Heart left ventricle (tissue), 16 donors: ENCODE measurements at places on chromosomes 7 and 10. TPM values are rescaled to one million over a fixed set of nuclear protein-coding genes. Genes with fewer than 3 reads are reported as not detected.

DNA sequence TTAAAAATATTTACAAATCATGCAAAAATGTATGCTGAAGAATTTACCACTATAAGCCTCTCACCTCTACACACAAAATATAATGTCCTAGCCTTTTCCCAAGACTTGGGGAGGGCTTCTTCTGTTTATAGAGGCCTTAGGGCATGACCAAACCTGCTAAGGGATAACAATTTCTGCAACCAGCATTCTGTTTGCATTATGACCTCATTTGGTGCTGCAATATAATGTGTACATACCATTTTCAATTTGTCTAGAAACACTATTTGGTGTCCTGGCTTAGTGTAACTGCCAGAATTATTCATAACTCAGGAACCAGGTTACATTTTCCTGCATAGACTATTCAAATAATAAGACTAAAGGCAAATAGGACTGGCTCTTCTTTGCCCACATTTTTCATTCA, 446.6 kb upstream of the SORCS1 start:
- no peak for DNase-seq

JCAD gene
- polyA plus RNA-seq: 10.5 TPM

GRCh38 chr10:4763513-4763912, 62.5 kb upstream of the AKR1E2 start:
- no peak for DNase-seq

DNA sequence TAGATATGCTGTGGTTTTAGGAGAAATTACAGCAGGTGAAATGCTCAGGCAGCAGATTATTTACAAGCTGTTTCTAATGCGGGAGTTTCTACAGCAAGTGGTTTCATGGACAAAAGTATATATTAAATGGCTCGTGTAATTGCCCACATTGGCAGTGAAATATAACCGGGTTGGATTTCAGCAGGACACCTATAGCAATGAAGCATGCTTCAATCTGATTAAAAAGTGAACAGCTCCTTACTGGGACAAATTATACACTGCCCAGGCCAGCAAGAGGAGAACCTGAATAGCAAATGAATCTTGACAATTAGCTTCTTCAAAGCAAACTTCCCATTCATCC, 35.2 kb upstream of the LYZL1 start:
- DNase-seq: no peak

GRCh38 chr10:116753759-116754158, 11.4 kb upstream of the HSPA12A start:
- peak; percentile 61 for DNase-seq

DNA sequence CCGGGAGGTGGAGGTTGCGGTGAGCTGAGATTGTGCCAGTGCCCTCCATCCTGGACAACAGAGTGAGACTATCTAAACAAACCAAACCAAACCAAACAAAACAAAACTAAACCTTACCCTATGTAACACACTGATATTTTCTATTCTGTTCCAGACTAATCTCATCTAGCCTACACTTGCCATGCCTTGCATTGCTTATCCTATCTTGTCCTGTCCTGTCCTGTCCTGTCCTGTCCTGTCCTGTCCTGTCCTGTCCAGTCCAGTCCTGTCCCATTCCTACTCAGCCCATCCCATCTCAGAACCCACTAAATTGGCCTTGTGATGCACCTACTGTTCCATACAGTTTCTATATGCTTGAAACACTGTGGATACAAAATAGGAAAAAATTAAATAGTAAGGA, 64.7 kb upstream of the HDAC9 start:
- DNase-seq: no peak

DNA sequence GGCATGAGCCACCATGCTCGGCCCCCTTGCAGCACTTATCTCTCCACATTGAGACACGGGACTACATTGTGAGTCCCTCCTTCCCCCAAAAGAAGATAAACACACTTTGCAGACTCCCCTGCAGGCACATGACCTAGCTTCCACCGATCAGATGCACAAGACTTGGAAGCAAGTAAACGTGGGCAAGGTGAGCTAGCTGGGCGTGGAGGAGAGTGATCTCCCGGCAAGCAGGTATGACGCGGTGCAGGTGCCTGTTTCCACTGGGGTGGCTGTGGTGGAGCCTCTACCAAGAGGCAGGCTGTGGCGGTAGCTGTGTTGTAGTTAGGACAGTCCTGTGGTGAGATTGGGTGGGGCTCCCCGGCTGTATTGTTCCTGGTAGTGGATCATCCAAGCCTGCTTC, 7.7 kb upstream of the COMTD1 start:
- no peak for DNase-seq

DNA sequence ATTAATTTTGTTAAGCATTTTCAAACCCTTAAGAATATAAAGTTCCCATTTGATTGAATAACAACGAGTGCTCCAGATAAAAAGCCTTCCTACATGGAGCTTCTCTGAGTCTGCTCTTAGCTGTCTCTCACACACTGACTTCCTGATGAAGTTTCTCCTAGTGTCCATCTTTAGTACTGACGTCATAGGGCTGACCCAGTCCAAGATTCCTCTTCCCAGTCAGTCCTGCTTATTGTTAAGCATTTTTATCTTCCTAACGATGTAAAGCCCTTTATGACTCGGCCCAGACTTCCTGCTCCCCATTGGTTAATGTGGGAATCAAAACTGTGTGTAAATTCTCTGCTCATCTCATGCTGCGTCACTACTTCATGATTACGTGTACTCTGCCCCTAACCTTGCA, 398.8 kb downstream of the TFEC start:
- no peak for DNase-seq

DNA sequence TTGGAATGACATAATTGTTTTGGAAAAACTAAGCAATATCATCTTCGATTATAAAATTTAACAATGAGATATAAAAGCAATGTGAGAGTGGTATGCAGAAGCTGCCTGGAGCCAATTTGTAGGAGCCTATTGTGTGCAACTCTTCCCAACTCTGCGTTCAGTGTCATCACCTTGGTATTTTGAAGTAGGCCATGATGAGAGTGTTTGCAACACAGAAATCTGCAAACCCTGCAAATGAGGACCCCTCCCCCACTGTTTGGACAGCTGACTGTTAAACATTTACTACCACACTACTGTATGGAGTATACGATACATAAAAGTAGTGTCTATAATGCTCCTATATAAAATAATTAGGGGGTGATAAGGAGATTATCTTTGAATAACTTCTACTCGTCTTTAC, 531.3 kb downstream of the ATRNL1 start:
- no peak for DNase-seq

DNA sequence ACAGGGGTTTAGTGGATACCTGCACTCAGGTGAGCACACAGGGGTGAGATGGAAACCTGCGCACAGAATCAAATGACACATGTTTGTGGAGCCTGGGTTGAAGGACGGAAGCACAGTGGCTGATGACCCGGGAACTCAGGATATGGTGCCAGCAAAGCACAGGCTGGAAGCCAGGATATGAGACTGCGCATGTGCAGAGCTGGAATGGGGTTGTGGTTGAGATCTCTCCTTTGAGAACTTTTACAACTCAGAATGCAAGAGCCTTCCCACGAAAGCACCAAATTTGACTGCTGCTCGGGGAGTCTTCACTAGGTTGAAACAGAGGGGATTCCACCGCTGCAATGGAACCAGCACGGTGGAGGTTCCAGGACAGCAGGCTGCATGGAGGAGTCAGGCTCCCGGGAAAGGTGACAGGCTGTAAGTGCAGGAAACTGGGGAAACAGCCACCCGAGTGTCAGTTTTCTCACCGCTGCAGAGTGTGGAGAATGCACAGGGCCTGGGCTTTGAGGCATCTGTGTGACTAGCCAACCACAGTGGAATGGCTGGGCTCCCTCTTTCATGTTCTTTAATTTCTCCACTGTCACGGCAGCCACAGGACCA, 133.4 kb upstream of the TCERG1L start:
- no peak for DNase-seq

GRCh38 chr7:114799628-114800028, 122.3 kb upstream of the MDFIC start:
- no peak for DNase-seq

DNA sequence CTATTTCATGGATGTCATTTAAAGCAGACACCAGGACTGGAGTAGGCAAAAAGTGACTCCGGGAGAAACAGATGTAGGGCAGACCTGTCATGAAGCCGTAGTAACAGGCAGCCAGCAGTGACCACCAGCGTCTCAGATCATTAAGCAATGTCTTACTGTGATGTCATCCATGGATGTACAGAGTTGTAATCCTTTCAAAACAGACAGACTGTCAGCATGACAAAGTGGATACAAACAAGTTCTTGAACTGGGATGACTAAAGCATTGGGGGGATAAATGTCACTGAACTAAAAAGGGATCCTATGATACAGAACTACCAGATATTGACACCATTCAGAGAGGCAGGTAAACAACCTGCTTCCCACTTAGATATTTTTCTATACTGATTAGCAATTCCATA, 675.5 kb downstream of the PARD3 start:
- DNase-seq: no peak

- DNase-seq: no peak
These were observed 431.2 kb downstream of the RPS24 start for GRCh38 chr10:78464856-78465267.

PTPRE gene
- 6.9 TPM for polyA plus RNA-seq

TMEM139 gene
- 4.1 TPM for polyA plus RNA-seq

DNA sequence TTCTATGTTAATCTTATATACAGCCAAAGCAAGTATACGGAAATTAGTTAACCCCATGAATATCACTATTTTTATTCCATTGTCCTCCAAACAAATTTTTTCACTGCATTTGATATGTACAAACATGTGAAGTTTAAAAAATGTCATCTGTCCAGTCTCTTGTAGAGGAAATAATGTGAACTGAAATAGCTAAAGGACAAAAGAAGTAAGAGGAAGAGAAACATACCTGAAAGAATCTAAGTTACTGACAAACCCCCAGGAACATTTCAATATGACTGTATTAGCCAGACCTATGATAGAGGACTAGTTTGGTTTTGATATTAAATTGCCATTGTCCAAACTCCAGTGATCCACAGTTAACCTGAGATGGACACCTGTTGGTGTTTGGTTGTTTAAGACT, 80.6 kb downstream of the NRCAM start:
- DNase-seq: no peak

DNA sequence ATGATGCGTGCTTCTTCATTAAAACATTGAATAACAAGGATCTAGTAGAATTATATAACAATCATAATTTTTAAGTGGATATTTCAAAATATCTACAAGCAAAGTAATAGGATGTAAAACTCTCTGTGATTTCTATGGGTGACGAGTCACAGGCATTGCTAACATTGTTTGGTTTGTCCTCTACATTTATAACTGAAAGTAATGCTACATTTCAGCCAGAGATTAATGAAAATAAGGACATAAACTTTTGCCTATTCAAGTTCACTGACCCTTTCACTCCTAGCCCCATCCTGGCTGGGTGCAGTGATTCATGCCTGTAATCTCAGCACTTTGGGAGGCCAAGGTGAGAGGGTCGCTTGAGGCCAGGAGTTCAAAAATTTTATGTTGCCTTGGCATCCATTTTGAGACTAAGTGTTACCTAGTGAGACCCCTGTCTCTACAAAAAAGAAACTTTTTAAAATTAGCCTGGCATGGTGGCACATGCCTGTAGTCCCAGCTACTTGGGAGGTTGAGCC, 38.4 kb upstream of the HSPA12A start:
- DNase-seq: no peak

DNA sequence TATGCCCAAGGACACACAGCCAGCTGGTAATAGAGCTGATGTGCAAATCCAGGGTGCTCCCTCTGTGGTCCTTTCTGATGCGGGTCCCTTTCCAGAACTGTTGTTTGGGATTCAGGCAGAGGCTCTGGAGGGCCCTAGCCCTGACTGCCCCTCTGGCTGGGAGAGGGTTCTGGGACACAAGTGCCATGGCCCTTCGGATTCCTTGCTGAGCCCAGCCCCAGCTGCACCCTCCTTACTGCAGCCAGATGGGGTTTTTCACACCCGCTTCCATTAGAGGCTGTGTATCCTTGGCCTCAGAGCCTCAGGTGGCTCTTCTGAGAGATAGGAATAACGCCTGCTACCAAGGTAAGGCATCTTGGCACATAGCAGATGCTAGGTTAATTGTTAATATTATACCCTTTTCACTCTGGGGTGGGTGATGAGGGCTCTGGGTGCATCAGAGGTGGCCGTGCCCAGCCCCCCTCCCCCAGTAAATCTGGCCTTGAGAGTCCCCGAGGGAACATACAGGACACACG, 89.8 kb upstream of the LRRC4 start:
- no peak for DNase-seq

- DNase-seq: no peak
These were observed 17.3 kb downstream of the IL2RA start for GRCh38 chr10:6044751-6045313.

NUTM2D gene
- polyA plus RNA-seq: 11.3 TPM

SUN3 gene
- polyA plus RNA-seq: not detected

SH2B2 gene
- 2.2 TPM for polyA plus RNA-seq

GRCh38 chr7:69756235-69756634, 158.0 kb downstream of the AUTS2 start:
- no peak for DNase-seq

- no peak for DNase-seq
These were observed 648 bp downstream of the HUS1 start for GRCh38 chr7:47978790-47979144.

- no peak for DNase-seq
These were observed 48.4 kb downstream of the SHH start for GRCh38 chr7:155763691-155764437.

- DNase-seq: no peak
These were observed 125.4 kb upstream of the PPP2R2D start for GRCh38 chr10:131775433-131775832.

DNA sequence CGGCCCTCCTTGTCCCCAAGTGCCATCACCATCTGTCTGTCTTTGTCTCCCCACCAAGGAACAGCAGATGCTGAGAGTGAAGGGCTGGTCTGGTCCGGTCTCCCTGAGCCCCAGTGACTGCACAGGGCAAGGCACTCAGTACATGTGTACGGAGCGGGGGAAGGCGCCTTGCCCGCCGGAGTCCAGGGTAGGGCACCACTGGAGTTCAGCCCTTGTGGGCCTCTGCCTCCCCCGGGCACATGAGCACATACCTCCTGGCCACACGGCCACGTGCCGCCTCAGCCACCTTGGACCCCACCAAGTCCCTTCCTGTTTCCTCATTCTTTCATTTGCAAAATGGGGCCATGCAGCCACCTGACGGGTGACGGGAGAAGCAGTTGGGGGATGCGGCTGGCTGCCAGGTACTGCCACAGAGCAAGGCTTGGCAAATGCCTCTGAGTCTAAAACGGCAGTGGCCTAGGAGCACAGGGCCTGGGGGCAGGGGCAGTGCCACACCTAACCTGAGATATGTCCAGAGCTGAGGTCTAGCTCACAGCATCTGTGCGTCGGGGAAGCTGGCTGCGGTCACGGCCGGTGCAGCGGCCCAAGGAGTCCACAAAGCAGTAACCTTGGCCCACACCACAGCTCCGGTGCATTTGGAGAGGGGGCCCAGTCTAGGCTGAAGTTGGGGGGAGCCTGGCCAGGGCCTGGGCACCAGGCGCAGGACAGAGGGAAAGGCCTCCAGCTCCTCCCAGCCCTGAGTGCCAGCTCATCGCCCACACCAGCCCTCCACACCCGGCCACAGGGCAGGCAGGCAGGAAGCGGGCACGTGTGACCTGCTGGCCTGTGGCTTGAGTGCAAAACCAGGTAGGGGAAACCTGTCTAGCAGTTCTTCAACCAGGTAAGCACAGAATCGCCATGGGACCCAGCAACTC, 5.2 kb downstream of the ADAP1 start:
- DNase-seq: no peak

MAPK8 gene
- 4.2 TPM for polyA plus RNA-seq

NEUROG3 gene
- not detected for polyA plus RNA-seq

CARD11 gene
- 0.32 TPM for polyA plus RNA-seq

GRCh38 chr7:23600236-23600635, 3.1 kb downstream of the CCDC126 start:
- no peak for DNase-seq

GRCh38 chr10:50501478-50501877, 122.3 kb downstream of the SGMS1 start:
- no peak for DNase-seq
